ENCODE measurements at places on chromosomes 6 and 20. TPM values are rescaled to one million over a fixed set of nuclear protein-coding genes. Genes with fewer than 3 reads are reported as not detected.

DNA sequence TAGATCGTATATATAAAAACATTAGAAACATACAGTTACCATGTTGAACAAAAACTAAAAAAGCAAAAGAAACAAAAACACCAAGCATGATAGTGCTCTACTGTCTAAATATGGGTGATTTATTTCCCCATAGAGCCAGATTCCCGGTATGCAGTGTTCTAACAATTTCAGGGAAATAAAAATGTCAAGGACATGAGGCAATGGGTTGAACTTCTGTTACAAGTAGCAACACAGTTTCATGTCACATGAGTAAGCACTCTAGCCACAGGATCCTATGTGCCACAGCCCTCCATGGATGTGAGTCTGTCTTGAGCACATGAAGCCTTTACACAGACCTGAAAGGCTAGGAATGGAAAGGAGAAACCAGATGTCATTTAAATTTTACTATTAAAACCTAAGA, 96.0 kb downstream of the MAP3K5 start:
- no peak for DNase-seq
- no peak overlapping the region for H3K4me3 ChIP-seq
- no peak overlapping the region for H3K27ac ChIP-seq

GRCh38 chr6:132357120-132357519, 44.2 kb downstream of the MOXD1 start:
- peaks cover 10% of the 10 kb centered on the region for H3K4me1 ChIP-seq
- no peaks in the 10 kb centered on the region for H3K36me3 ChIP-seq
- DNase-seq, result no peak
- no peak overlapping the region for H3K27ac ChIP-seq

- no peaks in the 10 kb centered on the region for H3K27me3 ChIP-seq
- DNase-seq, result no peak
- no peak overlapping the region for H3K27ac ChIP-seq
- H3K36me3 ChIP-seq, result no peaks in the 10 kb centered on the region
- H3K4me3 ChIP-seq, result no peak overlapping the region
Measured at GRCh38 chr6:143542888-143543287, 31.4 kb upstream of the FUCA2 start.

- H3K4me3 ChIP-seq, result no peak overlapping the region
- no peaks in the 10 kb centered on the region for H3K27me3 ChIP-seq
- DNase-seq, result no peak
- H3K36me3 ChIP-seq, result no peaks in the 10 kb centered on the region
- peaks cover 46% of the 10 kb centered on the region for H3K4me1 ChIP-seq
Measured at GRCh38 chr6:127967708-127968107, 66.8 kb upstream of the THEMIS start.

GRCh38 chr20:63125581-63125837, 90.4 kb downstream of the YTHDF1 start:
- H3K27ac ChIP-seq, result no peak overlapping the region
- no peak overlapping the region for H3K4me3 ChIP-seq
- no peaks in the 10 kb centered on the region for H3K4me1 ChIP-seq
- no peaks in the 10 kb centered on the region for H3K36me3 ChIP-seq

GRCh38 chr20:58219342-58219700, 9.1 kb downstream of the ANKRD60 start:
- H3K27me3 ChIP-seq, result no peaks in the 10 kb centered on the region
- no peak for DNase-seq
- H3K27ac ChIP-seq, result no peak overlapping the region
- no peak overlapping the region for H3K4me3 ChIP-seq

DNA sequence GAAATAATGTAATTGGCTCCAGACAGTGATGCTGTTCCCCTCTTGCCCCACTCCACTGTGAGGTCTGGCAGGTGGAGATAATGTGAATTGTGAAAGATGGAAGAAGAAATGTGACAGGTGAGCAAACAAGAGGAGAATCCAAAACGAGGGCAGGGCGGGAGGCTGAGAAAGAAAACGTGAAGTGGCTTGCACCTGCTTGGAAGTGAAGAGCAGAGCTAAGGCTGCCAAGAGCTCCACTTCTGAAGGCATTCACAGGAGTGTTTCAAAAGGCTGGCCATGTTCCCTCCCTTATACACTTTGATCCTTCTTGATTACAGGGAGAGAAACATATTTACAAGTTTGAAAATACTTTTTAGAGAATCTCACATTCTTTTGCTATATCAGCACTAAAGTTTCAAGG, 359.4 kb downstream of the EPHA7 start:
- H3K27me3 ChIP-seq, result no peaks in the 10 kb centered on the region
- H3K36me3 ChIP-seq, result no peaks in the 10 kb centered on the region
- H3K4me3 ChIP-seq, result no peak overlapping the region
- H3K27ac ChIP-seq, result no peak overlapping the region
- DNase-seq, result no peak
- H3K4me1 ChIP-seq, result no peaks in the 10 kb centered on the region

- H3K4me3 ChIP-seq, result no peak overlapping the region
- H3K4me1 ChIP-seq, result no peaks in the 10 kb centered on the region
- H3K27me3 ChIP-seq, result no peaks in the 10 kb centered on the region
- H3K27ac ChIP-seq, result no peak overlapping the region
- no peaks in the 10 kb centered on the region for H3K36me3 ChIP-seq
- DNase-seq, result no peak
Measured at GRCh38 chr6:111623046-111623718, 17.5 kb upstream of the TRAF3IP2 start.

- H3K4me3 ChIP-seq, result no peak overlapping the region
- no peaks in the 10 kb centered on the region for H3K4me1 ChIP-seq
- no peaks in the 10 kb centered on the region for H3K36me3 ChIP-seq
Measured at GRCh38 chr6:9224539-9224938, 789.2 kb upstream of the SLC35B3 start.

Gene OR2B6
- total RNA-seq, result not detected

Gene CALHM6
- 1.7 TPM for total RNA-seq

Gene IL20RA
- total RNA-seq, result not detected

Gene MOG
- not detected for total RNA-seq

Gene TPBG
- total RNA-seq, result not detected

Gene CFB
- 0.40 TPM for total RNA-seq

Gene TASP1
- total RNA-seq, result 11.8 TPM

Measured in CD8-positive, alpha-beta memory T cell (primary cell).